Frontal cortex (tissue), 4 donors: ENCODE measurements at places on chromosomes 3 and 15. TPM values are rescaled to one million over a fixed set of nuclear protein-coding genes. Genes with fewer than 3 reads are reported as not detected.

KNL1 gene
- 6.5 TPM for total RNA-seq

SLC24A5 gene
- 0.41 TPM for total RNA-seq

GRIP2 gene
- 8.2 TPM for total RNA-seq

HIGD2B gene
- under 0.01 TPM for total RNA-seq

EXD1 gene
- 1.2 TPM for total RNA-seq

XCR1 gene
- total RNA-seq: not detected

BCL2A1 gene
- 0.82 TPM for total RNA-seq

UPK1B gene
- total RNA-seq: not detected

PLOD2 gene
- 14.7 TPM for total RNA-seq

ITIH1 gene
- total RNA-seq: not detected

CSTA gene
- not detected for total RNA-seq

PLSCR2 gene
- not detected for total RNA-seq

NMNAT3 gene
- 6.9 TPM for total RNA-seq

ZNF80 gene
- not detected for total RNA-seq

ALS2CL gene
- total RNA-seq: 1.2 TPM

A4GNT gene
- not detected for total RNA-seq

C2CD4A gene
- total RNA-seq: under 0.01 TPM

SV2B gene
- 42.8 TPM for total RNA-seq

GOLGA8O gene
- under 0.01 TPM for total RNA-seq

ATP1B3 gene
- total RNA-seq: 43.6 TPM

PCCB gene
- total RNA-seq: 41.2 TPM

HCN4 gene
- total RNA-seq: 3.3 TPM

EXOG gene
- 13.5 TPM for total RNA-seq

C3orf22 gene
- total RNA-seq: not detected

FANCD2OS gene
- not detected for total RNA-seq

HRG gene
- not detected for total RNA-seq

BNC1 gene
- 0.41 TPM for total RNA-seq

SEMA5B gene
- total RNA-seq: 9.0 TPM

STRIT1 gene
- 0.82 TPM for total RNA-seq

CA12 gene
- total RNA-seq: 7.7 TPM
